H1 (cell line): ENCODE measurements at places on chromosomes 3 and 15. TPM values are rescaled to one million over a fixed set of nuclear protein-coding genes. Genes with fewer than 3 reads are reported as not detected.

DNA sequence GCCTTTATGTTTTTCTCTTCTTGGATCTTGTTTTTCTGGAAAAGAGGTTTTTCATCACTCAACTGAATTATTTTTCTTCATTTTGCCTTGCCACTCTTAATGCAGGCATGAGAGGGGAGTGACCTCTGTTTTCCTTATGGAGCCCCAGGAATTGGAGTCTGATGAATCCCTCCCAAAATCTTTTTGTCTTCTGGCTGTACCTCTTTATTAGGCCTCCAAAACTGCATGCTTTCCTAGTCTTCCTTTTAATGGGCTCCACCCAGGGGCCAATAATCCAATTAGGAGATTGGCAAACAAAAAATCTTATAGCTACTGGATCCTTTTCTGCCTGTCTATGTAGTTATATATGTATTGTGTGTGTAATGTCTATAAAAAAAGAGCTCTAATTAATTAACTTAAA lies 192.4 kb upstream of the PEX5L start:
- no peak for DNase-seq

DNA sequence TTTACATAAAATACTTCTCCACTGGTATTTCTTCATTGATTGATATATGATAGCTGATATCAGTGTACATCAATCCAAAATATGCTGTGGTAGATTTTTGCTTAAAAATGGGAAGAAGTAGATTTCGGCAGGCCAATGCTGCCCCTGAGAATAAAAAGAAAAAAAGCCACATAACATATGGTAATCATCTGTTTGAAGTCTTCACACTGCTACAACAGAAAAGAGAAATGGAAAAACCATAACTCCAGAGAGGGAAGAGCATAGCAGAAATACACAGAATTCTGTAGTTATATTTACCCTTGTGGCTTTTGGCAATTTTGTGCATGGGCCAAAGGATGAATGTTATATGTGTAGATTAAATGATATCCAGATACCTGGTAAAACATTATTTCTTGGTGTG lies 143.1 kb upstream of the KCNMB2 start:
- DNase-seq, result no peak

- DNase-seq, result no peak
These were observed 208.4 kb downstream of the TNIK start for GRCh38 chr3:171251835-171252234.

GRCh38 chr3:17817545-17817944 lies 75.1 kb upstream of the TBC1D5 start:
- no peak for DNase-seq

DNA sequence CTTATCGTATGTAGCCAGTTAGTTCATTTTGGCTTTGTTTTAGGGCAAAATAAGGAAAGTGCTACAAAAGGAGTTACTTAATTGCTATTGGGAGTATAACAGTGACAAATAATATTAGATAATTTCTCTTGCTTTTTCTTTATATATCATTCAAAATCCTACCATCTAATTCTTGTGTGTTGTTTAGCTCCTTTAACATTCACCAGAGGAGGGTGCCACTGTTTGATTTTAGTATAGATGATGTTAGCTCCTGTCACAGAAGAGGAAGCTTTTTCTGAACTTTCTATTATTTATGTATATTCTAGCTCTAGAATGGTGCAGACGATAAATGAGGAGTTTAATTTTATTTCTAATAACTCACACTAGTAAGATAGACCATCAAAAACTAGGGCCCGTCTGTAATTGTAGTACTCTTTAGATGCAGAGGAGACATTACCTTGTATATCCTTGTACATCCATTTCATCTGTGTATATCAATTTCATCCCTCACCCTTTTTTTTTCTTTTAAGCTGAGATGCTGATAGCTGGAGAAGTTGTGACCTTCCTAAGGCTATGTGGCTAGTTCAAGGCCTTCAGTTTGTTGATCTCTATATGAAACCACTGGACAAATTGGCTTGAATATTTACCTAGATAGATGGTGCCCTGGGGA lies 3.0 kb downstream of the PPM1L start:
- DNase-seq, result no peak

GRCh38 chr3:12371525-12372140 lies 82.8 kb downstream of the PPARG start:
- DNase-seq, result no peak

NEO1 gene
- 36.0 and 36.1 TPM in 2 replicates for polyA plus RNA-seq

ADAMTSL3 gene
- 0.35 TPM in 2 replicates for polyA plus RNA-seq

TLR9 gene
- 0.05 and 0.06 TPM in 2 replicates for polyA plus RNA-seq
